Stimulated activated CD8-positive, alpha-beta memory T cell treated with anti-CD3 and anti-CD28 coated beads, Interleukin-7, amount 100 ng/mL, for 1 hour (primary cell): ENCODE measurements at places on chromosomes 5 and 9.

GRCh38 chr5:161278739-161279660 lies 267.5 kb downstream of the GABRB2 start:
- DNase-seq, result no peak

DNA sequence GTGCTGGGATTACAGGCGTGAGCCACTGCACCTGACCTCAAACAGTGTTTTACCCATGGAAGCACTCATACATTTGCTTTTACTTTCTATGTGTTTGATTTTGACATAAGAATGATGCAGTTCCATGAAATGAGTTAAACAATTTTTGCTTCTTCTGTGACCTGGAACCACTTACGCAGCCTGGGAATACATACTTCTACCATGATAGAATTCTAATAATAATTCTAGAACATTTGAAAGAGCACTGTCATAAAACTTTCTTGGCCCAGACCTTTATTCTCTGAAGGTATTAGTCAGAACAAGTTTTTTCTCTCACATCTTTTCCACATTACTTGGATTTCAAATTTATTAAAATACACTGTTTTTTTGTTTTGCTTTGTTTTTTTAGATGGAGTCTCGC lies 25.3 kb upstream of the COL5A1 start:
- DNase-seq, result no peak

- DNase-seq, result no peak
These were observed 53.2 kb downstream of the FAM114A2 start for GRCh38 chr5:153985498-153985897.

GRCh38 chr9:112556497-112557442 lies 70.1 kb downstream of the KIAA1958 start:
- no peak for DNase-seq

DNA sequence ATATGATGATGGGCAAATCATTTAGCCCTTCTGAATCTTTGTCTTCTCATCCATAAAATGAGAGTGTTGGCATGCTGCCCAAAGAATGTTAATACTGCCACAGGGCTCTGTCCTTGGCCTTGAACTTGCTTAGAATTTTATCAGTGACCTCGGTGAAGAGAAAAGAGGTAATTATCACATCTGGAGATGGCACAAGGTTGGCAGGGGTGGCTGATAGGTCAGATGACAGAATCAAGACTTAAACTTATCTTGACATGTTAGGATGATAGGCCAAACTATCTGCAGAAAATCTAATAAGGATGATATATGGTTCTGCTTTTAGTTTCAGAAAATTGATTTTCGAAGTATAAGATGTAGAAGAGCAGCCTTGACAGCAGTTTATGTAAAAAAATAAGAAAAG lies 599.1 kb upstream of the CLINT1 start:
- DNase-seq, result no peak

- no peak for DNase-seq
These were observed 1.4 kb downstream of the ATOSB start for GRCh38 chr9:35114113-35114839.

- DNase-seq, result no peak
These were observed 182.7 kb downstream of the SMC2 start for GRCh38 chr9:104276709-104277245.

- no peak for DNase-seq
These were observed 514.2 kb downstream of the SPOCK1 start for GRCh38 chr5:136984772-136985446.

- no peak for DNase-seq
These were observed 7.0 kb downstream of the HDHD3 start for GRCh38 chr9:113369855-113370140.

DNA sequence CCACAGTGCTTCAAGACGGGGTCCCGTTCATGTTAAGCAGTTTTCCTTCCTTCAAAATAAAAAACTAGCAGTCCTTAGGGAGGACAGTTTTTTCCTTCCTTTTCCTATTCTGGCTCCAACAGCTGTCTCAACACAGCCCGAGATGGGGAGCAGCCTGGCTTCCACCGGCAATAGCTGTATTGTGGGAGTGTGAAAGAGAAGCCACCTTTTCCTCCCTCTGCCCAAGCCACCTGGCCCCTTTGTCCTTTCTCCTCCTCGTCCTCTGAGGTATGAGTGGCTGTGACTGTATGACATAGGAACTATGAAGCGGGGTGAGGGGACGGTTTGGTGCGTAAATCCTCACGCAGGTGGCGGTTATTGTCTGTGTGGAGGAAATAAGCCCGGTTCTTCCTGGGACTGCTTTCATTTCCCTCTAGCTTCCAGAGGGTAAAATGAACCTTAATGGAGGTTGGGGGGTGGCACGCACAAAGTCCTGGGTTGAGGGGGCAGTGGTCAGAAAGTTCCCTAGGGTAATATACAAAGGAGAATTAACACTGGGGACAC lies 292.0 kb upstream of the DMRT1 start:
- DNase-seq, result no peak

- no peak for DNase-seq
These were observed 203.6 kb upstream of the ADRA1B start for GRCh38 chr5:159712672-159713071.

DNA sequence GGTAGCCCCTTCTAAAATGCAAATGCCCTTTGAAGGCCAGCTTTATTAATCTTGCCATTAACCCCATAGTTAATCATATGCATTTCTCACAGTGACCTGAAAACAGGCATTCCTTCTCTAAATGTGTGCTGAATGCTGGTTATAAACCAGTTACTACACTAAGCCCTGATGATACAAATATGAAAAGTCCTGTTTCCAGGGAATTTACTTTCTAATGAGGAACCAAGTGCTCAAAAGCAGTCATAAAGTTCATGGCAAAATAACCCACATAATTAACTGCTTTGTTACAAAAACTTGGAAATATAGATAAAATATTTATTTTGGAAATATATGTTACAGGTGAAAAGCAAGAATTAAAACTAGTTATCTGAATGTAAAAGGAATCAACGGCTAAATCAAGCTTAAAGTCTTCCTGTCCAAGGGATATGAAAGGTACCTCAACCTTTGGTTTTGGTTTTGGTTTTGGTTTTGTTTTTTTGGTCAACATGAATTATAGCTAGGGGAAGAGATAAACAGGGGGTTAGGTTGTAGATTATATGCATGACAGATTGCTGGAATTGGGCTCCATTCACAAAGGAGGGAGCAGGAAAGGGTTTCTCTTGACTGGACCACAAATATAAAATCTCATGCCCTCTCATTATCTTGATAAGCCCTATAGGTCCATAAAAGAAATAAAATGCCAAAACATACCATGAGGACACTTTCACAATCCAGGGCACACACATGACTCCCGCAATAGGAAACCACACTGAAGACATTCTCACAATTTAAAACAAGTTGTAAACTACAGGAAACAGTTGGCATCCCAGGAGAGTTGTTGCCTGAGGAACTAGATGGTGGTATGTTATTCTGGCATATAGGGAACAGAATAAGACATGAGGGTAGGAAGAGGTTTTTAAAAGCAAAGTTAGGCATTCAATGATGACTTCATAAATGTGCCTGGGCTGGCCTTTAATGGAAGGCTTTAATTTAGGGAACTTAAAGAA lies 46.7 kb upstream of the MACIR start:
- DNase-seq, result no peak

DNA sequence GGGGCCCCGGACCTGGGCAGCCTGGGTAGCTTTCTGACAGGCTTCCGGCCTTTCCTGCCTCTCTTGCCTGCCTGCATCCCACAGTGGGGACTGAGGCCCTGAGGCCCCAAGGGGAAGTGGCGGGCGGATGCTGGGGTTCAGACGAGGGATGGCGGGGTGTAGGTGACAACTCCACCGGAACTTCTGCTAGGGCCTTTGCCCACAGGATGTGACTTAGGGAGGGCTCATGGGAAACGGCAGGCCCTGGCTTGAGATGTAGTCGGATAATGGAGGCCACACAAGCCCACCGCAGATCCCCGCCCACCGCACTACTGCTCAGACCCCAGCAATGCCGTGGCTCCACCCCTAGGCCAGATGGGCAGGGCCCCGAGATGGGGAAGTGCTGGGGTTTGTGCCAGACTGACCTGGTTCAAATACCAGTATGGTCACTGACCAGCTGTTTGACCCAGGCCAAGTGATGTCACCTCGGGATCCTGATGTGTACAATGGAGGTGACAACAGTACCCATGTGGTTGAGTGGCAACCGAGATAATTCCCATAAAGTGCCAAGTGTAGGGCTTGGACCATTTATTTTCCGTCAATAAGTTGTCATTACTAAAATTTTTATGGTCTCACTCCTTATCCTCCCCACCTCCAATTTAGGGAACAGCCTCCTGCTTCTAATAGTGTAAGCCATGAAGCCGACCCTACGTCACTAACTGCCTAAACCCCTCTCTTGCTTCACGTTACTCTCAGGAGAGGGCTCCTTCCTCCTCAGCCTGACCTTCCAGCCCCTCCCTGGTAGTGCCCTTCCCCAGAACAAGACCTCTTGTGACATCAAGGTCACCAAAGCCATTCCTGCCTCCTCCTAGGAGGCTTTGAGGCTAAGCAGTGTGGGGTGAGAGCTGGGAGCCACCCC lies 2.5 kb upstream of the CDK9 start:
- DNase-seq, result peak; percentile 41

- DNase-seq, result no peak
These were observed 49.2 kb downstream of the KIAA1958 start for GRCh38 chr9:112535811-112536210.

GRCh38 chr5:172945151-172945550 lies 14.1 kb upstream of the RPL26L1 start:
- no peak for DNase-seq

GRCh38 chr9:116471093-116471906 lies 215.8 kb upstream of the TRIM32 start:
- DNase-seq, result no peak

DNA sequence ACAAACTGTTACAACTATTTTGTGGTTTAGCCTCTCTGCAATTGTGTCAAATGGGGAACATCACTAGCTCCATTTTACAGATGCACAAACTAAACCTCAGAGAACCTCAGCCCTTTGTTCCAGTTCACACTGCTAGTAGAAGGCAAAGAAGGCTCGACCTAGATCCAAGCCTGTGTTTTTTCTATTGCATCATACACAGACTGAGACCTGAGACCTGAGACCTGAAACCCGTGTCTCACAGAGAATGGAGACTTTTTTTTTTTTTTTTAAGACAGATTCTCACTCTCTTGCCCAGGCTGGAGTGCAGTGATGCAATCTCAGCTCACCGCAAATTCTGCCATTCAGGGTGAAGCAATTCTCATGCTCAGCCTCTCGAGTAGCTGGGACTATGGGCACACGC lies 120.8 kb downstream of the GALNT10 start:
- DNase-seq, result no peak

- DNase-seq, result no peak
These were observed 2.9 kb upstream of the CNTRL start for GRCh38 chr9:121071756-121072421.

GRCh38 chr5:179403426-179404147 lies 58.3 kb upstream of the ADAMTS2 start:
- DNase-seq, result no peak

GRCh38 chr9:68705531-68706362 lies 707 bp downstream of the PIP5K1B start:
- no peak for DNase-seq

GRCh38 chr5:1161108-1161832 lies 40.1 kb upstream of the SLC6A19 start:
- no peak for DNase-seq

- no peak for DNase-seq
These were observed 5.1 kb upstream of the CCDC192 start for GRCh38 chr5:127697894-127698600.

GRCh38 chr5:146273109-146273508 lies 65.5 kb upstream of the POU4F3 start:
- DNase-seq, result no peak

- no peak for DNase-seq
These were observed 406.6 kb upstream of the TLE4 start for GRCh38 chr9:79165020-79165780.

DNA sequence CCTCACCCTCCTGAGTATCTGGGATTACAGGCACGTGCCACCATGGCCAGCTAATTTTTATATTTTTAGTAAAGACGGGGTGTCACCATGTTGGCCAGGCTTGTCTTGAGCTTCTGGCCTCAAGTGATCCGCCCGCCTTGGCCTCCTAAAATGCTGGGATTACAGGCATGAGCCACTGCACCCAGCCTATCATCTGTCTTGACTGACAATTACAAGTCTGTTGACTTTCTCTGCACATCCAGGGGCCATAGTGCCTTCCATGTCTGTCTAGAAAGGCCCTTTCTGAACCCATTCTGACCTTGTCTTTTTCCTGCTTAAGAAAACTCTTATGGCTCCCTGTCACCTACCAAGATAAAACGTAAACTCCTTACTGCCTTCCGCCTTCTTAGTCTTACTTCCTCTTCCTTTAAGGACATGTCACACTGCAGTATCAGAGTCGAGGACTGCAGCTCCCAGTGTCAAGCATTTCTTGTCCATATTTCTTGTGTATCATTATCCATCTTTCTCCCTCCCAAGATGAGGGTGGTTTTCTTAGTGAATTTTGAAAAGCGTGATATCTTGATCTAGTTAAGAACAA lies 49.9 kb upstream of the SHB start:
- no peak for DNase-seq

GRCh38 chr9:117028103-117028858 lies 341.2 kb downstream of the TRIM32 start:
- DNase-seq, result no peak

DNA sequence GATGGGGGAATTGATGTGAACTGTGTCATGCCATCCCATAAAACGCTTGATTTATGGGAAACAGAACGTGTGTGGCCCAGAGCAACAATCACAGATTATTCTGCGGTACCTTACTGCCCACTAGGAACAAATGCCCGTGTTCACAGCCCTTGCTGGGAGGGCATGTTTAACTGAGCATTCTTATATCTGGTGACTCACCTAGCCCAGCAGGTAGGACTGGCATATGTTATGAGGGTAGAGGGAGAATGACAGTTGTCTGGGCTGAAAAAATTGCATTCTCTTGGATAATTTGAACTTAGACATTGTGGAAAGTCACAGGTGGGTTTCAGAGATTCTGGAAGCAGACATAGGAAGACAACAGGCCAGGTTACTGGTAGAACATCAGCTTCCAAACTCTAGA lies 460.6 kb downstream of the DMRT2 start:
- DNase-seq, result no peak

DNA sequence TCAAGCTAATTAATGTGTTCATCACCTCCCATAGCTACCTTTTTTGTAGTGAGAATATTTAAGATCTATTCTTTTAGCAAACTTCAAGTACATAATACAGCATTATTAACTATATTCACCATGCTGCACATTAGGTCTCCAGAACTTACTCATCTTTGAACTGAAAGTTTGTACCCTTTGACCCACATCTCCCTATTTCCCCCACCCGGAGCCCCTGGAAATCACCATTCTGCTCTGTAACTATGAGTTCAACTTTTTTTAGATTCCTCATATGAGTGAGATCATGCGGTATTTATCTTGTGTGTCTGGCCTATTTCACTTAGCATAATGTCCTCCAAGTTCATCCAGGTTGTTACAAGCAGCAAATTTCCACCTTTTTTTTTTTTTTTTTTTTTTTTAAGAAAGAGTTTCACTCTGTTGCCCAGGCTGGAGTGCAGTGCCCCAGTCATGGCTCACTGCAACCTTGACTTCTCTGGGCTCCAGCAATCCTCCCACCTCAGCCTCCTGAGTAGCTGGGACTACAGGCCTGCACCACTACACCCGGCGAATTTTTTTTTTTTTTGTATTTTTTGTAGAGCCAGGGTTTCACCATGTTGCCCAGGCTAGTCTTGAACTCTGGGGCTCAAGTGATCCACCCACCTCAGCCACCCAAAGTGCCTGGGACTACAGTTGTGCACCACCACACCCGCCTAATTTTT lies 100.4 kb upstream of the SAP30L start:
- no peak for DNase-seq
